HCEC 1CT (cell line): ENCODE measurements at places on chromosomes 16 and 17.
A peak's percentile ranks its signal among the peaks of the same experiment; 100 is the strongest.

DNA sequence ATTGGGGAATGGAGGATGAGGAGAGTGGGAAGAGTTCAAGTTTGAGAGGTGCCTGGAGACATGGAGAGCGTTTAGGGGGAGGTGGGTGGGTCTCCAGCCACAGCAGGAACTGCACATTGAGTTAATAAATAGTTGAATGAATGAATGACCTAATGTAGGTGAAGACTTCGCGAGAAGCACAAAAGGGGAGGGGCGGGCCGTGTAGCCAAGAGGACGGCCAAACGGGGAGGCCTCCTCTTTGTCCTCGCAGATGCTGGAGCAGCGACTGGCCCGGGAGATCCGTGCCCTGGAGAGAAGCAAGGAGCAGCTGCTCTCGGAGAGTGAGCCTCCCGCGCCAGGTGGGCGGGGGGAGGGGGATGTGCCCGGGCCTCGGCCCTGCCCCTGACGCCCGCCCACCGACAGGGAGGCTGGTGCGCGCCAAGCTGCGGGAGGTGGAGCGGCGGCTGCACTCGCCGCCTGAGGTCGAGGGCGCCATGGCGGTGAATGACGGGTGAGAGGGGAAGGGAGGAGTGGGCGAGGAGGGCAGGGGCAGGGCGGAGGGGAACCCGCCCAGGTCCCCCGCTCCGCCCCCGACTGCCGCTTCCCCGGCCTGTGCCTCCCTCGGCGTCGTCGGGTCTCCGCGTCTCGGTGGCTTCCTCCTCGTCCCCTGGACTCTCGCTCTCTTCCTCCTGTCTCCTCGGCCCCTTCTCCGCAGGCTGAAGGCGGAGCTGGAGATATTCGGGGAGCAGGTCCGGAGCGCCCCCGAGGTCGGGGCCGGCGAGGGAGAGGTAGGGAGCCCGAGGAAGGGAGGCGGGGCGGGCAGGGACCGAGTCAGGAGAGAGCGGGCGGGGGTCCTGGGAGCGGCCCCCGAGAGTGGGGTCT lies 12.9 kb downstream of the SYCE1L start:
- DNase-seq = no peak

DNA sequence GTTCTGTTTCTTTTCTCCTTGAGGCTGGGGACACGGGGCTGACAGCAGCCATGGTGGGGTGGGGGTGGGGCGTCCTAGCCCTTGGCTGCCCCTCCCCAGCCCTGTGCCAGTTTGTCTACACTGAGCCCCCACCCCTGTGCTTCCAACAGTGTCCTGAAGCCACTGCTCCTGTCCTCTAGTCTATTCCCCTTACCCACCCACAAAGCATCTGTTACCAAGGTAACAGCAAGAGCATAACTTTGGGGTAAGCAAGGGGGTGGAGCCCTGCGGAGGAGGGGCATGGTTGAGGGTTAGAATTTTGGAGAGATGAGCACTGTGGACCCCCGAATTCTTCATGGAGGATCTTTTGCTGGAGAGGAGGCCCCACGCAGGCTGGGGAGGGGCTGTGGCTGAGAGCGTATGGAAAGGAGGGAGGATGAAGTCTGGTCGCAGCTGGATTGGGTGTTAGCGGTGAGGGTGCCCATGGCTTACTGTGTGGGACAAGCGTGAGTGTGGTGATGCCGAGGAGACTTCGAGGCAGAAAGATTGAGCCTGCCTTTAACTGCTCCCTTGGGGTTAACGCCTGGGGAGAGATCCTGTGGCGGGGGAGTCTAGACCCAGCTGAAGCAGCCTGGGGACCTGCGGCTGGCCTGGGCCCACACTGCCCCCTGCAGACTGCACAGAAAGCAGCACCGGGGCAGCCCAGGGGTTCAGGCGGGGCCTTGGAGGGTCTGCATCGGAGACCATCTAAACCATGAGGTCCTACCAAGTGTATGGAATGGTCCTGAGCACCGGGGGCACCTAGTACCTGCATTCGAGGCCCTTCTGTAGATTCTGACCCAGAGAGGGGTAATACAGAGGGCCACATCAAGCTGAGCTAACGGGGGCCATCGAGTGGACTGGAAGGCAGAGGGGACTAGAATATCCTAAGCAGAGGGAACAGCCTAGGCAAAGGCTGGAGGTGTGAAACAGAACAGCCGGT lies 6.1 kb upstream of the STAC2 start:
- DNase-seq = no peak

DNA sequence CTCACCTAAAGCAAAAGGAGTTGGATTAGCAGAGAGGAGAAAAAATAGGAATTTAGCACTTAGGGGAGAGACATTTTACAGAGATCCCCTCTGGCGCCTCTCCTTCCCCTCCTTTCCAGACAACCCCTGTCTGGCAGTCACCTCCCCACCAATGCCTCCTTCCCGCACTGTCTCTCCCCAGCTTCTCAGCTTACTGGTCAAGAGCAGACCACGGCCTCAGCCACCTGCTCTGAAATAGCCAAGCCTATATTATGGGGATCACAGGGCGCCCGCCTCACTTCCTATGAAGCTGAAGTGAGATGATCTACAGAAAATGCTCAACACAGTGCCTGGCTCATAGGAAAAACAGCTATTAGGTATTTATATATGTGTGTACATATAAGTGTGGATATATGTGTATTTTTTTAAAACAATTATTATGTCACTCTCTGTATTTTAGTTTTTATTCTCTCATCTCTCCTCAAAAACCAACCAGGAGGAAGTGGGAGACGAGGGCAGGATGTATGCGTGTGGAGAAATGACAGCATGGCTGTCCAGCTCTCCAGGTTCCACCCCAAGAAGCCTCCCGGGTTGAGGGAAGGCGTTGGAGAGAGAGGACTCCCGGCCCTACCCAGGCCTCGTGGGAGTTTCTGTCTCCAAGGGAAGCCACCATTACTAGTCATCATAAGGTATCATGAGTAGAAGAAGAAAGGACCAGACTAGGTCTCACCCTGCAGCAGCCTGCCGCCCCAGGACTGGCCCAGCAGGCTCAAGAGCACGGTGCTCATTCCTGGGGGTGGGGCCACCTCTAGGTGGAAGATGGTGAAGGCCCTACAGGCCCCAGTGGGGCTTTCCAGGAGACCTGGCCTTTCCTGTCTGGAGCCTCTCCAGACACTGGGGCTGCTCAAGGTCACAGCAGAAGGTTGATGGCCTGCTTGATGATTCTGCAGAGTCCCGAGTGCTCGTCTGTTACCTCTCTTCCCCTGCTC lies 27.2 kb downstream of the MAP3K14 start:
- DNase-seq = no peak

DNA sequence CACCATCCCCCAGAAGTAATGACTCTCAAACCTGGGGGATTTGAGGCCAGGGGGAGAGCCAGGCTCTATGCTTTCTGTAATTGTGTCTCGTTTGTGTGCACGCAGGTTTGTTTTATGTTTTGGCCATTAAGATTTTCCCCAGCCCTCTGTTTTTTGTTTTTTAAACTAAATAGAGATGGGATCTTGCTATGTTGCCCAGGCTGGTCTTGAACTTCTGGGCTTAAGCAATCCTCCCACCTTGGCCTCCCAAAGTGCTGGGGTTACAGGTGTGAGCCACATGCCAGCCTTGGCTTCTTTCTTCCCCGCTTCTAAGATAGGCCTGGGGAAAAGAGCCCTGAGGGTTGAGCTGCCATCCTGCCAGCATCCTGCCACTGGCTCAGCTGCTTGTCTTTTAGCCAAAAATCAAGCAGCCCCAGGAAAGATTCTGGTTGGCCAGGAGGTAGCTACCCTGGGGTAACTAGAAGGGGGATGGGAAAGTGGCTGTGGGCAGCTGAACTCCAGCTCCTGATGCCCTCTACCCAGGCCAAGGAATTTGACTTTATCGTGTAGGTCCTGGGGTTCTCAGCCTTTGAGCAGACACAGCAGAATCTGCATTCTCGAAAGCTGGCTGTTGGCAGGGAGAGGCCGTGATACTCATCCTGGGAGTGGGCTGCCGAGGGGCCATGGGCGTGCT lies 18.4 kb downstream of the KDM8 start:
- no peak for DNase-seq

DNA sequence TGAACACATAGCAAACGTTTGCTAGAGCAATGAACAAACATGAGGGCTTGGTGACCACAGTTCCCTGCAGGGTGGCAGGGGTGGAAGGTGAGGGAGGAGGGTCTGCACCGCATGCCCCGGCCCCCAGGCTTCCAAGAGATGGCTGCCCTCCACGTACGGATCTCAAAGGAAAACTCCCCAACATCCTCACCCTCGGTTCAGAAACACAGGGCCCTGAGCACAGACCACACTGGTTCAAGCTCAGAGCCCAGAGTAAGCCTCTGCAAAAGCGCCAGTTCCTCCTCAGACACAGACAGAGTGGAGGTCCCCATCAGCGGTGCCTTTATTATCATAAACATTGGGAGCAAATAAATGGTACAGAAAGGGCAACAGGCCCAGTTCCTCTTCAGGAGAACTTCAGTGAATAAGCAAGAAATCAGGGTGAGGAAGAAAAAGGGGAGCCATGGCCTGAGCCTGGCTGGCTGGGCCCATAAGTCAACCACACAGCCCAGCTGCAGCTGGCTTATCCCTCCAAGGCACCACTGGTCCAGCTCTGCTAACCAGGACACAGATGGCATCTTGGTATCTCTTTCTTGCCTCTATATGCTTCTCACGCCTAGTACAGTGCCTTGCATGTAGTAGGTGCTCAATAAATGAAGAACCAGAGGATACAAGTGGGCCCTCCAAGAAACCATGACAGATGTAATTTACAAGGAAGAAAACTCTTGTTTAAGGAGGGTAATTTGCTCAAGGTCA lies 11.0 kb downstream of the MPO start:
- DNase-seq = no peak

GRCh38 chr17:28457890-28458289 lies 15.6 kb upstream of the SLC13A2 start:
- DNase-seq = no peak

DNA sequence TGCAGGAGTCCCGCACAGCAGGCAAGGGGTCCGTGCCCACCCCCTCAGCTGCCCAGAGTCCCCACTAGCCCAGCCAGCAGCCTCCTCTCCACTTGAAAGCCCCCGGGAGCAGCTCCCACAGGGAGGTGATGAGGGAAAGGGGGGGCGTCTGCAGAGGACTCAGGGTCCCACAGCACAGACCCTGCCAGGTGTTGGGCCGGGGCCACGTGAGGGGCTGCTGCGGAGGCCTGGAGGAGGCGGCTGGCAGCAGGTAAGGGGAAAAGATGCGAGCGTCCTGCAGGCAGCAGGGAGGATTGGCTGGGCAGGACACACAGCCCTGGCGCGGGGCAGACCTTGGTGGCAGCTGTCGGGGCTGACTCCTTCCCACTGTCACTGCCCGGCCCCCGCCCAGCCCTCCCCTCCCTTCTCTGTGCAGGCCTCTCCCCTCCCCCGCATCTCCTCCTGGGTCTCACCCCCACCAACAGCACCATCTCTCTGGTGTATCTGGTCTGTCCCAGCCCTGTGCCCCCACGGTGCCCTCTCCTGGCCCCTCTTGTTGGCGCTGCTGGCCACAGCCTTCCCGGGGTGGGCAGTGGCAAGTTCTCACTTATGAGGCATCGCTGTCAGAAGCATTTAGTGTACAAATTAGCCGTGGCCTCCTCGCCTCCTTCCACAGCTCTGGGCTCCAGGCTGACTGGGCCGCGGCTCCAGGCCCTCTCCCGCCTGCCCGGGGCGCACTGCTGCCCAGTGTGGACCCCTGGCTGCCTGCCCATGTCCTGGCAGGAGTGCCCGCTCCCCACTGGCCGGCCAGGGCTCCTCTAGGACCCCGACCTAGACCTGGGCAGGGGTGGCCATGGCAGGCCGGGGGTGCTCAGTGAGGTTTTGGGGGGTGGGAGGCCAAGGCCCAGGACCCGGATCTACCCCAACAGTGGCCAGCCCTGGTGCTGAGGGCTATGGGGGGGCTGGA lies 4.4 kb upstream of the PRR35 start:
- DNase-seq = no peak

DNA sequence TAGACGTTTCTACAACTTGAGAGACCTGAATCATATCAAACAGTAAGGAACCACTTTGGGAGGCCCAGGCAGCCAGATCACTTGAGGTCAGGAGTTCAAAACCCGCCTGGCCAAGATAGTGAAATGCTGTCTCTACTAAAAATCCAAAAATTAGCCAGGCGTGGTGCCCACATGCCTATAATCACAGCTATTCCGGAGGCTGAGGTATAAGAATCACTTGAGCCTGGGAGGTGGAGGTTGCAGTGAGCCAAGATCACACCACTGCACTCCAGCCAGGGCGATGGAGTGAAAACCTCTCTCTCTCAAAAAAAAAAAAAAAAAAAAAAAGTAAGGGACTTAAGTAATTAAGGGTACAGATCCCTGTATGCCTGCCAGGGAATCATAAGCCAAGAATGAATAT lies 103.4 kb upstream of the NUDT7 start:
- DNase-seq = no peak

GRCh38 chr16:1330260-1330914 lies 3.1 kb upstream of the BAIAP3 start:
- DNase-seq = no peak

DNA sequence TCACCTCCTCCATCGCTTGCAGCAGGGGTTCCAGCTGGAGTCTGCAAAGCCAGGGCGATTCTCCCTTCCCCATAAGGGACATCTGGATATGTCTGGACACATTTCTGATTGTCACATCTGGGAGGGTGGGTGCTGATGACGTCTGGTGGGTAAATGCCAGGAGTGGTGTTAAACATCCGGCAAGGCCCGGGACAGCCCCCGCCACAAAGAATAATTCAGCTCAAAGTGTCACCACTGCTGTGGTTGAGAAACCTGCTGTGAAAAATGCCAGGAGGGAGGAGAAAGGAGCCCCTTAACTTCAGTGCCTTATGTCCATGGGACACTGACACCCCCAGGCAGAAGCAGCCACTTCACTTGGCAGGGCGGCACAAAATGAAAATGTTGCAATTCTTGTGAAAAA lies 179.4 kb upstream of the SDK2 start:
- DNase-seq = no peak

DNA sequence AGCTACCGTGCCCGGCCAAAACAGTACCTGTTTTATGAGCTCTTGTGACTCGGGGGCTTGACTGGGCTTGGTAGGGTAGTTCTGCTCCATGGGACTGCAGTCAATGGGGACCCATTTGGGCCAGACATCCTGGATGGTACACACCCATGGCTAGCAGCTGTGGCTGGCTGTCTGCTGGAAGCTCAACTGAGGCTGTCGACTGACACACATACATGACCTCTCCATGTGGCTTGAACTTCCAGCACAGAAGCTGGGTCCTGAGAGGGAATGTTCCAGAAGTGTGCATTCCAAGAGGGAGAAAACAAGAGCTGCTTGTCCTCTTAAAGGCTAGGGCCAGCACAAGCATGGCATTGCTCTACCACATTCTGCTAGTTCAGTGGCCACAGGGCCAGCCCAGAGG lies 14.9 kb upstream of the NKD1 start:
- DNase-seq = no peak

GRCh38 chr17:43574348-43574747 lies 28.2 kb upstream of the ETV4 start:
- no peak for DNase-seq

- peak; percentile 59 for DNase-seq
These were observed 41.0 kb downstream of the STAT5A start for GRCh38 chr17:42329025-42329976.

- DNase-seq = no peak
These were observed 407.3 kb downstream of the XYLT1 start for GRCh38 chr16:17063201-17064139.

- DNase-seq = no peak
These were observed 64.7 kb downstream of the TOM1L2 start for GRCh38 chr17:17907469-17907868.

- no peak for DNase-seq
These were observed 25.3 kb downstream of the MEOX1 start for GRCh38 chr17:43636426-43636825.

GRCh38 chr17:82373731-82374625 lies 2.4 kb downstream of the UTS2R start:
- no peak for DNase-seq
